Spleen (tissue), 13 donors: ENCODE measurements at places on chromosomes 1 and 21. TPM values are rescaled to one million over a fixed set of nuclear protein-coding genes. Genes with fewer than 3 reads are reported as not detected.

DNA sequence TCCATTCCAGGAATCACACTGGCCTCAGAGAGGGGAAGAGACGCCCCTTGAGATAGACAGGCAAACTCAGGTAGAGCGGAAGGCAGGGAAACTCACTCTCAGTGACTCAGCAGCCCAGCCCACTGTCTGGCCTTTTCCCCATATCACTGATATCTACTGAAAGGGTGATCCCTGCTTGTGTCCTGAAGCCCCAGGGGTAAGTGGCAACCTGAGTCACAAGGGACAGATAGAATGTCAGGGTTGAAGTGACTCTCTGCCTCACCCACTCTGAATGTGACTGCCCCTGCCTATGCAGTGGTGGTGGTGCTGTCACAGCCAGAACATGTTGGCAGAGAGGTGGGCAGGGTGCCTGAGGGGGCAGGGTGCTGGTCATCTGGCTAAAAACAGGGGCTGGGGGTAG is 157.5 kb upstream of the FGGY start:
- no peak for DNase-seq

- DNase-seq, result peak; percentile 85
Observed at GRCh38 chr1:22131875-22132486, 10.9 kb downstream of the WNT4 start.

- no peak for DNase-seq
Observed at GRCh38 chr1:50858761-50859160, 101.3 kb downstream of the FAF1 start.

GRCh38 chr1:159602501-159602999 is 14.9 kb downstream of the APCS start:
- DNase-seq, result no peak

Gene FOXD2
- 0.26 TPM for polyA plus RNA-seq

DNA sequence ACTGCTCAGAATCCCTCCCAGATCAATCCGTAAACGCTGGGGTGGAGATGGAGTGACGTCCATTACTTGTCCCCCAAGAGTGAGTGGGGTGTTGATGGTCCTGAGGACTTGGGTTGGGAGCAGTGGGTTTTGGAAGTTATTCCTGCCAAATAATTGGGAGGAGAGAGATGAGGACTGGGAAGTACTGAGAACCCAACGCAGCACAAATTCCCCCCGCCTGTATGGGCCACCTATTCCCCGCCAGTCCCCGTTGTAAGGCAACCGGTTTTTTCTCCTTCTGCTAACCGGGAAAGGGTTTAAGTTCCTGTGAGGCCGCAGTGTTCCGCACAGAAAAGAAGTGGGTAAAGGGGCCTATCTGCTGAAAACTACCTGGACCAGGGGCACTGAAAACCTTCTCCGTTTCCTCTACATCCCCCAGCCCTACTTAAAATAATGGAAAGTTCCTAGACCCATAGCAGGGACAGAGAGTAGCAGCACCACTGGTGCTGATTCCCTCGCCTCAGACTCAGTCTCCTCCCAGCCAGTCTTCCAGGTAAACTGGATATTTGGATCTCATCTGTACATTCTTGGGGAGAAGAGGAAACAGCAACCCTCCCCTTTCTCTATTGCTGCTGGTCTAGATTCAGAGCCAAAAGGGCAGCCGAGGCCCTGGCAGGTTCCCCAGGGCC is 738 bp downstream of the LURAP1 start:
- no peak for DNase-seq

- DNase-seq, result no peak
Observed at GRCh38 chr1:178704833-178705232, 20.2 kb upstream of the RALGPS2 start.

Gene TBX19
- 1.7 TPM for polyA plus RNA-seq

GRCh38 chr1:239268007-239268406 is 118.4 kb upstream of the CHRM3 start:
- no peak for DNase-seq
